ENCODE measurements at places on chromosomes 7 and 10.

GRCh38 chr7:114372619-114373018, 42.0 kb upstream of the FOXP2 start:
- DNase-seq = no peak

DNA sequence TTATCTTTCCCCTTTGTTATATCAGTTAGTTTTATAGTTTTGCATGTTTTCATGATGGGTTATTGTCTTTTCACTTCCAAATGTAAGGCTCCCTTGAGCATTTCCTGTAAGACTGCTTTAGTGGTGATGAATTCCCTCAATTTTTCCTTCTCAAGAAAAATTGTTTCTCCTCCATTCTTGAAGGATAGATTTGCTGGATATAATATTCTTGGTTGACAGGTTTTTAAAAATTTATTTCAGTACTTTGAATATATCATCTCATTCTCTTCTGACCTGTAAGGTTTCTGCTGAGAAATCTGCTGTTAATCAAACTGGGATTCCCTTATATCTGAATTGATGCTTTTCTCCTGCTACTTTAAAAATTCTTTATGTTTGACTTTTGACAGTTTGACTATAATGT, 33.3 kb downstream of the SCART1 start:
- no peak for DNase-seq

GRCh38 chr10:22433875-22434274, 88.6 kb downstream of the SPAG6 start:
- DNase-seq = no peak

DNA sequence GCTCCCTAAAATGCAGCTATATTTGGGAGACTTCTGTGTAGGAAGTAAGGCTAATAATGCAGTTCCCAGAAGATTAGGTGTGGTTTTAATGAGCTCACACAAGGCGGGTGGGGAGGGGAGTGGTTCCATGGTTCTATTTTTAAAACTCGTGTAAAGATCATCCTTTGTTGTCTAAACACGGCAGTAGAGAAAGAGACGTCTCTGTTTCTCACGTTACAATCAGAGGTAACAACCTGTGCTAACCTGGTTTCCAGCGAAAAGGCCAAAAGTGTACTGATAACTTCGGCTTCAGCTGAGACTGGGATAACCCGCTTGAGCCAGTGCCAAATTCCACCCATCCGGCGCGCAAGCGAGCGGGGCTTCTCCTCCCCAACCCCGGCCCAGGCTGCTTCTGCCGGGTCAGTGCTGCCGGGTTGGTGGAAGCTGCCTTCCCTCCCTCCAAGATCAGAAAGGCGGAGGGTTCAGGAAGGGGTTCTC, 2.5 kb upstream of the MAP3K8 start:
- no peak for DNase-seq

DNA sequence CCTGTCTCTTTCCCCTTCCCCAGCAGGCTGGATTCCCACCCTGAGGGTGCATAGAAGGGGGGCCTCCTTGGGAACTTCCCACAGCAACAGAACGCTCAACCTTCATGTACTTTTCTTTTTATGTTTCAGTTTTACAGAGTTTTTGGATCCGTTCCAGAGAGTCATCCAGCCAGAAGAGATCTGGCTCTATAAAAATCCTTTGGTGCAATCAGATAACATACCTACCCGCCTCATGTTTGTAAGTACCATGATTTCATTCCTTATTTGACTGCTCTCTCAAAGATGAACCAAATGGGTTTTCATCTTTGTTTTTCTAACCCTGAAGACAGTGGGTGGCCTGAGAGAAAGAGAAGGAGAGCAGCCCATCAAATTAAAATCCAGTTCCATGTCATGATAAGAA, 46.7 kb downstream of the PLPP4 start:
- no peak for DNase-seq

DNA sequence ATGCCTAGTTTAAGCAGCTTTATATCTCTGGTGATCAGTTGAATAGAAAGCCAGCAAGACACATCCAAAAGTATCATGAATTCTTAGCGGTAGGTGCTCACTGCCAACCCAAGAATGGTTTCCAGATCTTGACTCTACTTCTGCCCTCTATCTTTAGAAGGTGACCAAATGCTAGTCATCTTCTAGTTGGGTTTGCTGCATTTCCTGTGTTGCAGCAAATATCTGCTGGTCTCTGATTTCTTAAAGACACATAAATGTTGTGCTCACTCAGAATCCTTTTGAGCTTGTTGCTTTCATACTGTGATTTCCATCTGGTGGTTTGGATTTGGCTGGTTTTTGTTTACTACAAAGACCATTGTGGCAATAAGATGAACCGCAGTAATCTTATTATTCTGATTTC, 2.2 kb downstream of the CDC123 start:
- no peak for DNase-seq

GRCh38 chr7:21338728-21339164, 89.1 kb upstream of the SP4 start:
- no peak for DNase-seq

GRCh38 chr10:13587391-13587790, 626 bp downstream of the PRPF18 start:
- DNase-seq = peak; percentile 25

GRCh38 chr10:122462533-122463465, 1.4 kb downstream of the HTRA1 start:
- no peak for DNase-seq

- no peak for DNase-seq
Measured at GRCh38 chr10:31927565-31927883, 1.1 kb downstream of the ARHGAP12 start.

- peak; percentile 58 for DNase-seq
Measured at GRCh38 chr7:76377186-76377918, 18.6 kb upstream of the YWHAG start.

DNA sequence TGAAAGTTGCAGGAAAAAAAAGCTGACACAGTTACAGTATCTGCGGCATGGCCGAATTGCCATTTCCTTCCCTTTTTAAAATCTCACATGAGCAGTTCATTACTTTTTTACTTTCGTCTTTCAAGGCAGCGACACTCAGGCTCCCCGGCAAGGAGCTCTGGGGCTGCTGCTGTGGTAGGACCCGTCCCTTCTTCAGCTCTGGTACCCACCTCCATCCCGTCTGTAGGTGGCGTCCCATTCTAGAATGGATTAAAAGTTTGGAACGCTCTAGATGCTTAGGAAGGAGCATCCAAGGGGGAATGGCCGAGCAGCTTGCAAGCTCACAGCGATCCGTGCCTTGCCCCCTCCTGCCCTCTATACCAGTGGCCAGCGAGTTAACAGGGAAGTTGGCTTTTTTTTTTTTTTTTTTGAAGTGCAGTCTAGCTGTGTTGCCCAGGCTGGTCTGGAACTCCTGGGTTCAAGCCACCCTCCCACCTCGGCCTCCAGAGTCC, 22.8 kb upstream of the TTYH3 start:
- DNase-seq = peak; percentile 78

DNA sequence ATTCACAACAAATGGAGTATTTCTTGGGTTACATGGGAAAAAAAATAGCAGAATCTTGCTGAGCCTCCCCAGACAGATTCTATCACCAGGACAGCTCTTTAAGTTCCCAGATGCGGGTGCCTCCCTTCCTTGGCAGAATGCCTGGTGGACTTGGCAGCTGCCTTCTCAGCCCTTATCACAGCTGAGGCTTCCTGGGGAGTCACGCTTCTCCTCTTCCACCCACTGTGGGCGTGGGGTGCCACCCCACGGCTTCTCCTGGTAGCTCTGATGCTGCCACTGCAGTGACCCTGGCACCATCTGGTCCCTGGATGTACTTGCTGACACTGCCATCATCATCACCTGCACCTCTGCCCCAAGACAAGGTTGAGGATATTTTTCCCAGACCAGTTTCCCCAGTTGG, 16.2 kb upstream of the NME8 start:
- DNase-seq = peak; percentile 26

DNA sequence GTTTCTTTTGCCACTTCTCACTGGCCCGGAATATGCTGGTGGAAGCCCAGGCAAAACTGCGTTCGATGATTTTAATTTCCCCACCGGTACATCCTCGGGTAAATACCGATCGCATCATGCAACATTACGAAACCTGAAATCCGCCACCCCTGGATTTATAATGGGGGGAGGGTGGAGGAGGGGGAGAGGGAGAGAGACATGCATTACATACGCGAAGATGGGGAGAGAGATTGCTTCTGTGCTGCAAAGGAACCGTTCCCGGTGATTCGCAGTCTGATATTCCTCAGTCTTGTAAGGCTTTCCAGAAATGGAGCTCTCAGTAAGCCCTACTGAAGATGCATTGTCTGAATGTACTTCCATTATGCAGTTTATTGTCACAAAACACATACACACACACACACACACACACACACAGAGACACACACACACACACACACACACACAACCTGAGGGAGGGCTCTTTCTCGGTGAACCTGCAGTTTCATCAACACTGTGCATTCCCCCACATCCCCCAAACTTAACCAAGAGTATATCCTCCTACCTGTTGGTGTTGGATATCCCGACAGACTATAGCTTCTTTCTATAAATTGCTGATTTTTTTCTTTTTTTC, 741 bp downstream of the GPR85 start:
- peak; percentile 15 for DNase-seq

GRCh38 chr7:823649-824048, 8.6 kb upstream of the SUN1 start:
- DNase-seq = no peak

DNA sequence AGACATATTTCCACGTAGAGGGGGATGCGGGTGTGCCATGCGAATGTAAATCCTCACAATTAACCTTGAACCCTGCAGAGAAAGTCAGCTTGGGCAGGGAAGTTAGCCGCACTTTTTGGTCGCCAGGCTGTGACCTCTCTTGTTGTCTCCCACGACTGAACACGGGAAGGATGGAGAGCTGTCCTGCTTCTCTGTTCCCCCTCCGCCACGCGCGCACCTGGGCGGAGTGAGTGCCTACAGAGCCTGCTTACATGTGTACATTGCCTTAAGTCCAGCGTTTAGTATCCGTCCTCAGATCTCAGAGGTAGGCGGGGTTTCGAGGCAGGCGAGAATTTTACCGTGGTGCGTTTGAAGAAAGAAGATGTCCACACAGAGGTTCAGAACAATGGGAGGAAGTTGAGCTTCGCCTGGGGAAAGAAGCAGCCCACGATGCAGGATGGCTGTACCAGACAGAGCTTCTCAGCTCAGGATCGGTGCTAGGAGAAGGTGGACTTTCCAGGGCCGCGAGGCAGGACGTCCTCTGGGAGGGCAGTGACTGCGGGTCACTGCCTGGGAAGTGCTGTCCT, 482 bp upstream of the ERCC6 start:
- DNase-seq = peak; percentile 44

DNA sequence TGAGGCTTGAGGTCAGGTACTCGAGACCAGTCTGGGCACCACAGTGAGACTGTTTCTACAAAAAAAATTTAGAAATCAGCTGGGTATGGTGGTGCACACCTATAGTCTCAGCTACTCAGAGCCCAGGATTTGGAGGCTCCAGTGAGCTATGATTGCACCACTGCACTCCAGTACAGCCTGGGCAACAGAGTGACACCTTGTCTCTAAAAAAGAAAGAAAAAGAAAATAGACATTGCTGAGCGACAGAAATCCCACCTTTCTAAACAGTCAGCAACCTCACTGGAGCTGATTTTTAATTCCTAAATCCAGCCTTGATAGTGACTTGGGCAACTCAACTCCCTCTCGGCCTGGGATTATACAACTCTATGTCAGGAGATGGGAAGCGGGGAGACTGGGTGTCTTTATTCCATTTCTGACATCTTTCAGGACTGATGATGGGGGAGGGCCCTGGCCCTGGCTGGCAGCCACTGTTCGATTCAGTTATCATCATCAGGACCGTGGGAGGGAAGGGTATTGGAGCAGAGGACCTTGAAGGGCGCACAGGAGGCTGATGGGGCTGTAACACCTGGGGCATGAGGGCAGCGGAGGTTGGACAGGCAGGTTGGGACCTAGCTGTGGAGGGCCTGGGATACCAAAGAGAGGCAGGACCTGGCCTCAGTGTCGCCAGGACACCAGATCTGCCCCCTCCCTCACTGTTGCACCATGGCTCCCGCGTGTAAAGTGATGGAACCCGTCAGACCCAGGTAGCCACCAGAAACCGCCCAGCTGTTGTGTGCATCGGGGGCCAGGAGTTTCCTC, 14.7 kb downstream of the HSPB1 start:
- no peak for DNase-seq

DNA sequence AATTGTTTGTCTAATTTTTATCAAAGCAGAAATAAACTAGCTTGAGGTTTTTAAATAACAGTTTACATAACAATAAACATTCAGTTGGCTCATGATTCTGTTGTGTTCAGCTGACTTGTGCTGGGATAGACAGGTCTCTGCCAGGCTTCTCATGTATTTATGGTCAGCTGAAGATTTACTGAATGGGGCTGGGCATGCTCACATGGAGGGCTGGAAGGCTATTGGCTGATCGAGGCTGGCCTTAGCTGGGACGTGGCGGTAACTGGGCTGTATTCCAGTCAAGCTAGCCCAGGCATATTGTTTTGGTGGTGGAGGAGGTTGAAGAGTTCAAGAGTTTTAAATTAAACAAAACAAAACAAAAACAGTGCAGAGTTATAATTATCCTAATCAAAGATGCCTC, 251.0 kb upstream of the MTPN start:
- no peak for DNase-seq

GRCh38 chr7:46076527-46076926, 155.5 kb upstream of the IGFBP3 start:
- DNase-seq = no peak

DNA sequence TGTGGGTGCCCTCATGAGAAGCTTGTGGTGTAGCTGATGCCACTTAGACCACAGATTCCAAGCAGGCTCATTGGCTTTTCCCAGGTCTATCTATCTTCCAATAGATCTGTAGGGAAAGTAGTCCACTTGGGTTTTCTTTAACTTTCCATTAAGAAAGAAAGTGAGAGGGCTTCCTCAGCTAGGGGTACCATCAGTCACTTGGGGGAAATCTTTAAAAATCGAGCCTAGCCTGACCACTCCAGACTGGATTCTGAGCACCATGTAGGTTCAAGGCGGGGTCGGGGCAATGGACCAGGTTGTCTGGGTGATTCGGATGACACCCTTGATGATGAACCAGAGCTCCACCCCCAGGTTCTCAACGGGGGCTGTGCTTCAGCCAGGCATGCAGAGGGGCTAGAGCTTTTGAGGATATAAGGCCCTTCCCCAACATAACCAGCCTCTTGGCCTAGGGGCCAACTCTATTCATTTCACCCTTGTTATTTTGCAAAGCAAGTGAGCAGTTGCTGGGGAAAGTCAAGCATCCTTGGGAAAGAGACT, 27.0 kb downstream of the ITPRIP start:
- no peak for DNase-seq

DNA sequence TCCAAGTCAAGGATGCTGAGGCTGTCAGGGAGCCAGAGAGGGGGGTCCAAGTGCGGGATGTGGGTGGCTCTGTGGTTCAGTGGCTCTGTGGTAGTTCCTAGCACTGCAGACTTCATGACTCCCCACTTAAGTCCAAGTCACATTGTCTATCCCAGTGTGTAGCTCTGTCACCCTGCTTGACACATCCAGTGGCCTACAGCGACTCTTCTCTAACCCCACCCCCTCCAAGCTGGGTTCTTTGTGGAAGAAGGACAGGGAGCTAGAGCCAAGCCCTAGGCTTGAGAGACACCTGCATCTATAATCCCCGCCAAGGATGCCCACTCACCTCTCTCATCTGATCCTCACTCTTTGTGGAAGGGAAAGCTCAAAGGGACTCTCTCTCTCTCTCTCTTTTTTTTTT, 57.6 kb downstream of the ADCYAP1R1 start:
- no peak for DNase-seq
